ENCODE measurements at places on chromosomes 7 and 10.

- DNase-seq: no peak
Measured at GRCh38 chr10:34690383-34691049, 124.6 kb downstream of the PARD3 start.

- peak; percentile 61 for DNase-seq
Measured at GRCh38 chr10:113788604-113789083, 37.2 kb downstream of the PLEKHS1 start.

- DNase-seq: no peak
Measured at GRCh38 chr10:101301111-101301731, 52.7 kb upstream of the BTRC start.

DNA sequence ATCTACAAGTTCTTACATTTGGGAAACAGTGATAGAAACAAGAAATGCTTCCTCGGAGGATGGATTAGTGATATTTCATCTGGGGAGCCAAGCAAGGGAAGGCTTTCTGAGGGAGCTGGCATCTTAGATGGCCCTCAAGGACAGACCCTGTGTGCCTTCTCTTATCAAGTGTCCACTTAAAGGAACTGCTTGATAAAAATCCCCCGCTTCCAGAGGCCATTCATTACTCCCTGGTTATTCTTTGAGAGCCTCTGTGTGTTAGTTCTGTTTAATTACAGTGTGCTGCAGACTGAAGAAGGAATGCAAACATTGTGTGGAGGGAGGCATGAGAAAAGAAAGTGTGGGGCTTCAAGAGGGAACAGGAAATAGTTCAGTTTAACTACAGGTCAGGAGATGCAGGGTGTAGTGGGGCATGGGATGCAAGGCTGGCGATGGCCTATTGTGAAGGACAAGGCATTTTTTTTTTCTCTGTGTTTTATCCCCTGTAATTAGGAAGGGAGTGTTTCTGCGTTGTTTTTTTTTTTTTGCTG lies 145.4 kb downstream of the SNX10 start:
- no peak for DNase-seq

DNA sequence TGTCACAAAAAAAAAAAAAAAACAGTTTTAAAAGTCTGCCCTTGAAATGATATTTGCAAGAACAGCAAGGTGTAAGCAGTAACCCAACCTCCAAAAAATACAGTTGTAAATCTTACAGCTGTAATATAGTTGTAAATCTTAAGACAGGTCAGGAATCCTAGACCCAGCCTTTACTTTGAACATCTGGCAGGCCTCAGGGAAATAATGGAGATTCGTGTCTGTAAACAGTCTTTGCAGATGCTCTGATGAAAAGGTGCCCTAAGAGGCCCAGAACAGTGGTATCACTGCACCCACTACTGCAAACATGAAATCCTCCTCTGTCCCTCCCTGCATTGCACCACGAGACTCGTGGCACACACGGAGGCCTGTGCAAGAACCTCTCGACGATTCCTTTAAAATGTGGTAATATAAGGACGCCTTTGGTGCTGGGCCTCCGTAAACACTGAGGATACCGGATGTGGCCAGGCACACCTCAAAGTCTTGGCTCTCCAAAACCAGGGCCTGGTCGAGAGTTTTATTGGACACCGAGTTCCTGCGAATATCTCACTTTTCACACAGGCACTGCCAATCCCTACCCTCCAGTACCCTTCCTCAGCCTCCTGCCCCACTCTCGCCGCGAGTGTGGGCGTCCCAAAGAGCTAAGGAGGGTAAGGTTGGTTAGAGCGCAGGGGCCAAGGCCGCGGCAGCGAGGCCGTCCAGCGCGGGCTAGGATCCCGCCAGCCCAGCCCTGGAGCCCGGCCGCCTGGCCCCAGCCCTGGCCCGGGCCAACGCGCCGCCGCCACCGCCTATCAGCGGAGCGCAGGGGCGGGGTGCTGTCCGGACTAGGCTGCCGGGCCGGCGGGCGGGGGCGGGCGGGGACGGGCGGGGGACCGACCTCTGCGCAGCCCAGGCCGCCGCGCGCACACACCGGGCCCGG lies at the start of gene REEP3:
Gene REEP3 (plus strand): TSS at position 902 of the 916 bp plus-strand sequence. CDS start 145 bp downstream, outside the sequence.
- DNase-seq: no peak

- no peak for DNase-seq
Measured at GRCh38 chr7:19674266-19674960, 34.4 kb downstream of the POLR1F start.

- DNase-seq: peak; percentile 70
Measured at GRCh38 chr7:2497500-2498336, 21.5 kb upstream of the GRIFIN start.

- DNase-seq: no peak
Measured at GRCh38 chr7:514651-515598, 4.7 kb downstream of the PDGFA start.
